ENCODE measurements at places on chromosomes 1 and 21.

DNA sequence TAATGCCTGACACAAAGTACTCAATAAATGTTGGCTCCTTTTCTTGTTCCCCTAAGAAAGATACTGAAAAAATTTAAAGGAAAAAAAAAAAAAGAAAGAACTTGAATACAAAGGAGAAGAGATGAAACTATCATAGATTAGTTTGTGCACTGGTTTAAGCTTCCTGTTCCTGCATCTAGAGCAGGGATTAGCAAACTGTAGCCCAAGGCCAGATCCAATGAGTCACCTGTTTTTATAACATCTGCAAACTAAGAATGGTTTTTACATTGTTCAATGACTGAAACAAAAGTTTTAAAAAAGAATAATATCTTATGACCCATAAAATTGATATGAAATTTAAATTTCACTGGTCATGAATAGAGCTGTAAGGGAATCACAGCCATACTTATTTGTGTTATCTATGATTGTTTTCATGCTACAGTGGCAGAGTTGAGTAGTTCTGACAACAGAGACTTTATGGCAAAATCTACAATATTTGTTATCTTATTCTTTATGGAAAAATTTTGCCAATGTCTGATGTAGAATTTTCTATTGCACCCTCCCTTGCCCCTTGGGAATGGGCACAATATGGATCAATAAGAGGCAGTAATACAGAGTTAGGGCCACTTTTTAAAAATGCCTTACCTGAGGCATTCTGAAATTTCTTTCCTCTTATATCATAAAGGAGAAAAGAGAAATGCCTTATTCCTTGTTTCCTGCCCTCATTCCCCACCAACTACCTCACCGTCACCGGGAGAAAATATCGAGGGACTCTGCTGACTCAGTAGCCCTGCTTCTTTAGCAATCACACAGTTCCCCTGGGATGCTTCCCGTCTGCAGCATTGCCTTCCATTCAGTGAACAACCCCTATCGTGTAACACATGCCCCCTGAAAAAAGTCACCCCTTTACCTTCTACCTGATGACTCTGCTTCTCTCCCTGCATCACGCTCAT lies 50.6 kb downstream of the WDR64 start:
- peak; percentile 53 for DNase-seq

DNA sequence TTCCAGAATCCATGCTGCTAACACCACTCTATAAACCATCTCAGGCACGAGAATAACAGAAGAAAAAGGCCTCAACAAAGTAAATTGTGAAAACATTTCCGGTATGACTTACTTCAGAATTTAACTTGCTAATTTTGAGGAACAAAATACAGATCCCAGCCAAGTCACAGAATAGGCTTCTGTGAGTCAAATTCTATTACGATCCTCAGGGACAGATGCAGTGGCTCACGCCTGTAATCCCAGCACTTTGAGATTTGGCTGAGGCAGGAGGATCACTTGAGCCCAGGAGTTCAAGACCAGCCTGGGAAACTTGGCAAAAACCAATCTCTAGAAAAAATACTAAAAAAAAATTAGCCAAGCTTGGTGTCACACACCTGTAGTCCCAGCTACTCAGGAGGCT lies 8.8 kb upstream of the CCDC27 start:
- no peak for DNase-seq

- DNase-seq, result no peak
These were observed 162.2 kb downstream of the RRAGC start for GRCh38 chr1:38697387-38697786.

DNA sequence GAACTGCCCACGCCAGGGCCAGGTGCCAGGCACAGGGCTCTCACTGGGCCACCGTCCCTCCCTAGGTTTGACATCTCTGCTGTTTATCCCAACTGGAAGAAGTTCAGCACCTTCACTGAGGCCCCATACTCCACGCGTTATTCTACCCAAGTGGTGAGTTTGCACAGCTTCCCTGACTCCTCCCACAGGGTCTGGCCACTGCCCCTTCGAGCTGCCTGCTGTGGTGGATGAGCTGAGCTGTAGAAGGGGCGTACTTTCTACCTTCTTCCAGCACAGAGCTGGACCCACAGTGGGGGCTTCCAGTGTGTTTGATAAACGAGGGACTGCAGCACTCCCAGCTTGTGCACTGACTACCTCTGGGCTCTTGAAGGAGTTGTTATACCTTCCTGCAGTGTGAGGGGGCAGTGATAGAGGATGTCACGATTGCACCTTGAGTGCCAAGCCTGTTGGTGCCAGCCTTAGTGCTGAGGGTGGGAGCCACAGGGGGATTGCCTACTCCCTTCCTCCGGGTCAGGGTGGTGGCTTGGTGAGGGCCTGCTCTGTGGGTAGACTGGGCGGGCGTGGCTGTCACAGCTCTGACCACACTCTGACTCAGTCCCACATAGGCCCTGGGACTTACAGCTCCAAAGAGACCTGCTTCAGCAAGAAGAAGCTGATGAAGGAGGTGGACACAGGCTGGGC lies 5.9 kb upstream of the TTC22 start:
- DNase-seq, result no peak

GRCh38 chr1:1678581-1679380 lies 13.8 kb downstream of the SLC35E2B start:
- no peak for DNase-seq

DNA sequence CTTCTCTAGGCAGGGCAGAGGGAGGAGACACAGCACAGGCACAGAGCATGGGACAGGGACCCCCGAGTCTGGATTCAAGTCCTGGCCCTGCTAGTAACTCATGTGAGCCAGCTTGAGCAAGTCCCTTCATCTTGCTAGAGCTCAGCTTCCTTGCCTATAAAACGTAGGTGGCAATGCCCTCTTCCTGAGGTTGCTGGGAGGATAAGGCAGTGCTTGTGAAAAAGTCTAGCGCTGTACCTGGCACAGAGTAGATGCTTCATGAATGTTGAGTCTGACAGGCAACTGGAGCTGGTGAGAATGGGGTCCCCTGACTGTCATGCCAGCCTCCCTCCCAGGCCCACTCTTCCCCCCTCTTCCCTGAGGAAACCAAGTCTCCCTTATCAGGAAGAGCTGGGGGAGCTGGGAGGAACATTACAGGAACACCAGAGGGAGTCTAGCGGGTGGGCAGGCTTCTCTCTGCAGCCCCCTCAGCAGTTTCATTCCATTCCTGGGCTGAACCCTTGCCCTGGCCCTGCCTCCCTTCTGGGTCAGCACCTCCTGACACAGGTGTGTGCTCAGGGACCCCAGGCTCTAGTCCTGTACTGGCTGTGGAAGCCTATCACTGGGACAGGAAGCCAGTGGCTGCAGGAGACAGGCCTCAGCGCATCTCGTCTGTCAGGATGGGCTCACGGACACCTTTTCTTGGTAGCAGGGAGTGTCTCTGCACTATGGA lies 9.9 kb downstream of the CHRNB2 start:
- no peak for DNase-seq

- DNase-seq, result peak; percentile 92
These were observed 33.3 kb upstream of the CSF1 start for GRCh38 chr1:109877317-109877771.

DNA sequence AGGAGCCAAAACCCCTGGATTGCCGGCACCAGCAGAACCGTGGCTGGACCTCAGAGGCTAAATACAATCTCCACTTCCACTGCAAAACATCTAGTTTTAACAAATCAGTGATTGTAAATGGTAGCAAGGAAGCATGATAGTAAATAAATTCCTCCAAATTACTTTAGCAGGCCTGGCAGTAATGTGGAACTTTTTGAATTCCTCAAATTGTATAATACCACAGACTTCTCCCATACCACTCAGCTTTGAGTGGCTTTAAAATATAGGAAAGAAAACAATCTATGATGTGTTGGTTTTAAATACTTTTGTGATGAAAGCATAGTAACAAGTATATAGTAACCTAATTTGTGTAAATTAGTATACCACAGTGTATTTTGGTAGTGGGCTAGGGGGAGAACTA lies 34.1 kb downstream of the NIBAN1 start:
- DNase-seq, result peak; percentile 46

- no peak for DNase-seq
These were observed 5.0 kb downstream of the MTF1 start for GRCh38 chr1:37854406-37854805.

DNA sequence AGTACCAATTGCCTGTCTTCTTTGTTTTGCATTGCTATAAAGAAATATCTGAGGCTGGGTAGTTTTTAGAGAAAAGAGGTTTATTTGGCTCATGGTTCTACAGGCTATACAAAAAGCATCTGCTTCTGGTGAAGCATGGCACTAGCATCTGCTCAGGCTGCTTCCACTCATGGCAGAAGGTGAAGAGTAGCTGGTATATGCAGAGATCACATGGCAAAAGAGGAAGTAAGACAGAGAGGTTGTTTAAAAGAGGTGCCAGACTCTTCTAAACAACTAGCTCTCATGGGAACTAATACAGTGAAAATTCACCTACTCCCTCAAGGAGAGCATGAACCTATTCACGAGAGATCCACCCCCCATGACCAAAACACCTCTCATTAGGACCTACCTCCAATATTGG lies 56.7 kb upstream of the GUCA2B start:
- DNase-seq, result no peak

DNA sequence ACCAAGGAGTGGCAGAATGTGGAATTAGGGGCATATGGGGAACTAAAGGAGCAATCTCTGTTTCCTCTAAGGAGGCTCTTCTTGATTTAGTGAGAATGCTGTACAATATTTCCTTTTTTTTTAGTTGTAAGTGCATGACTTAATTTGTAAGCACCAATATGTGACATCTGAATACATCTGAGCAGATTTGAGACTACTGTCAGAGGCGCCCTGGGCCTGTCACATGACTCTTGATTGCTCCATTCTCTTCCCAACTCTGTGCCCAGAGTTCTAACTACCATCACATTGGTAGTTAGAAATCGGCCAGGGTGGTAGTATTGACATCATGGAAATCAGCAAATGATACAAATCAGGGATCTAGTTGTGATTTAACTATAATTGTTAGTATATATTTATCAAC lies 110.1 kb upstream of the LMO4 start:
- DNase-seq, result no peak

DNA sequence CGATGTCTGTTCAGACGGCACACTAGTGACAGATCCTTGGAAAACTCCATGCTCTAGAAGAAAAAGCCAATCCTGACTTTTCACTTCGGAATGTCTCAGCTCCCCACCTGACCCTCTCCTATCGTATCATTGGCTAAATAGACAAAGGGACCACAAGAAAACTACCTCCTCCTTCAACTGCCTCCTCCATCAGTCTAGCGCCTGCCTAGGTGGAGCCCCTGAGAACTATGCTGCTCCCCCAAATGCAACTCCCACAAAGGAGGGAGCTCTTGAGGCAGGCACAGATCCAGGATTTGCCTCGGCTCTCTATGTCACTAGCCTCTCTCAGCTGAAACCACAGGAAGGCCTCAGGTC lies 148.4 kb downstream of the TOMM20 start:
- no peak for DNase-seq

- DNase-seq, result peak; percentile 44
These were observed 1.7 kb downstream of the ETS2 start for GRCh38 chr21:38807441-38807871.

GRCh38 chr1:229272164-229273158 lies 1.6 kb downstream of the RAB4A start:
- no peak for DNase-seq

DNA sequence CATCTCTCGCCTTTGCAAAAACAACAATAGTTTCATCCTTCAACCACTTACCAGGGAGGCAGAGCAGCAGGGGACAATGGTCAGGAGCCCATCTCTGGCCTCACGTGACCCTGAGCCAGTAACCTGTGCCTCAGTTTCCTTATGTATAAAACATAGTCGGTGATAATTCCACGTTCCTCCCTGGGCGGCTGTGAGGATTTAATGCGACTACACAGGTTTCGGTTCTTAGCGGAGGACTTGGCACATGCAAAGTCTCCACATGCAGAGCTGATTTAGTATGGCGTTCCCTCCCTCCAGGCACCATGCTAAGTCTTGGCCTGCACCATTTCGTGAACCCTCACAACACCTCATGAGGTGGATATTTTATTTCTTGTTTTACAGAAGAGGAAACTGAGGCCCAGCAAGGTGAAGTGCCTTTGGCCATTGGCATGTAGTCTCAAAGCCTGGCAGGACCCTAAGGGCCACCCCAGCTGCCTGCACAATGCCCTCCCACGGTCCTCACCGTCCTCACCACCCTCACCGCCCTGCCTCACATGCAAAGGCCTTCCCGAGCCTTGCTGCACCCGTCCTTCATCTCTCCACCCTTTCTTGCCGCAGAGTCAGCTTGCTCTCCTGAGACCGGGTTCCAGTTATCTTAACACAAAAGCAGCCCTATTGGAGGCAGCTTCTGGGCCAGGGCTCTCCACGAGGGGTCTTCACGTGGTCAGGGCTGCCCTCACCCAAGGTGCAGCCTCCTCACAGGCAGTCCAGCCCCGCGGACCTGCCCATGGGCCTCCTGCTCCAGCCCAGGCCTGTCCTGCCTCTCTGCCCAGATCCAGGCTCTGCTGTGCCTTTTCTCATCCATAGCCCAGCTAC lies 48.9 kb downstream of the SYF2 start:
- DNase-seq, result no peak

GRCh38 chr1:29283804-29284195 lies 47.5 kb downstream of the PTPRU start:
- no peak for DNase-seq

GRCh38 chr1:41359211-41360073 lies 1.8 kb upstream of the FOXO6 start:
- DNase-seq, result peak; percentile 46

DNA sequence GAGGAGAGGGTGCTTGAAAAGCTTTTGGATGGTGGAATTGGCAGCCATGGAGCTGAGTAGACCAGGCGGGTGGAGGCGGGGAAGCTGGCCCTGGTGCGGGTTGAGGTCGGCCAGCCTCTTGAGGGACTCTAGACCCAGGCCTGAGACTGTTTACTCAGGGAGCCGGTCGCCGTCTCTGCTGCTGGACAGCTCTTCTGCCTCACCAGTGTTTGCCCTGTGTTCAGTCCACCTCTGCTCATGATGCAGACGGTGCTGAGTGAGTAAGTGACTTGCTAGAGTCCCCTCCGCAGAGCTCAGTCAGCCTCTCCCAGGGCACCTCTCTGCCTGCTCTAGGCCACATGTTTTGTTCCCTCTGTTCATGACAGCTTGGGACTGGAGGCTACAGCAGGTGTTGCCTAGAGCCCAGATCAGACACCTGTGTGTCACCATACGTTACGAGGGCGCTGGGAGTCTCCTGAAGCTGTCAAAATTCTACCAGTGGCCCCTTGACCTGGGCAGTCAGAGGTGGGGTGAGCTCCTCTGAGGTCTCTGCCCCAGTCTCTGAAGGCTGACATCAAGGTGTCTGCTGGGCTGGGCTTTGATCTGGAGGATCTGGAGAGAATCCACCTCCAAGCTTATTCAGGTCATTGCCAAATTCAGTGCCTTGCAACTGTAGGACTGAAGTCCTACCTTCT lies 73.5 kb upstream of the WNT4 start:
- no peak for DNase-seq
